Large intestine (tissue), 12 donors: ENCODE measurements at places on chromosomes 16 and 17.

- DNase-seq: no peak
These were observed 190.9 kb downstream of the RAB11FIP4 start for GRCh38 chr17:31582151-31582907.

DNA sequence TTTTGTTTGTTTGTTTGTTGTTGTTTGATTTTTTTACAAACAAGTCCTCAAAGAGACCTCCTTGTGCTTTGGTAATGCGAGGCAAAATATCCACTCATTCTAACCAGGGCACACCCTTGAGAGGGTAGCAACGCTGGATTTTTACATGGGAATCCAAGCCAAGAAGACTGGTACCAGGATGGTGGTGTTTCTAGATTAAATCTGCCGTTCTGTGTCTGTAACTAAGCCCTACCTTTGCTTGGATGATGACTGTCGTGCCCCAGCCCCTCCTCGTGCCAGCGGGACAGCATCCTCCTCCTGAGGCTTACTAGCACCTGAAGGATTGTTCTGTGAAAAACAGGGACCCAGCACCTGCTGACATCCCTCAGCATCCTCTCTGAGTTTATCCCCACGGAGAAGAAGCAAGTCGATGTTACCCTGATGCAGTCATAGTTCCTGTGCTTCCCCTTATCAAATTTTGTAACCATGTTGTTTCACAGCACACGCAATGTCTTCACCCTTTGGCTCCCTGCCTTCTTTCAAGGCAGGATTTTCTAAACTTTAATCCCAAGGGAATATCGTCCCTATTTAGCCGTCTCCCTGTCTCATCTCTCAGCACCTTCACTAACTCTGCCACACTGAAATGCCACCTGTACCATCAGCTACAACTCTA, 5.1 kb upstream of the HSBP1 start:
- DNase-seq: no peak

DNA sequence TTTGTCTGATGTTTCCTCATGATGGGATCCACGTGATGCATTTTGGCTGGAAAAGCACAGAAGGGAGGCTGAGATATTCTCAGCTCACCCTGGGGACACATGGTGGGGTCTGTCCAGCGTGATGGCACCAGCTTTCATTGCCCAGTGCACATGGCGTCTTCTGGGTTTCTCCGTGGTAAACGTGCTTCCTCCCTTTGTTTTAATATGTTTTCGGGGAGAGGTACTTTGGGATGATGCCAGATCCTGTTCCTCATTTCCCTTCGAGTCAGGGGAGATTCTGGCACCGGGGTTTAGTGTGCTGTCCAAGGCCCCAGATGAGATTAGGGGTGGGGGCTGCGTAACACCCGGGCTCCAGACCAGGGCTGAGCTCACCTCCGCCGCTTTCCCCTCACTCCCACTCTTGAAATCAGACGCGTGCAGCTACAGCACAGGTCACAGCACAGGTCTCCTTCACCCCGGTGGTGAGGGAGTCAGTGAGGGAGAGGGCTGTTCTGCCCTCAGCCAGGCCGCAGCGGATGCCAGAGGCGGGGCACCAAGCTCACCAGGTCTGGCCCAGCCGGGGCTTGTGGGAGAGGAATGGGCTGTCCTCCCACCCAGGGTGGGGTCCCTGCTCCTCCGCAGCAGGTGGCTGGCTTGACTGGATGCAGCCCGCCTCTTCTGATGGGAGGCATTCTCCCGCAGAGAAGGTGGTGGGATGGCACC, 33.9 kb downstream of the COX4I1 start:
- DNase-seq: no peak

DNA sequence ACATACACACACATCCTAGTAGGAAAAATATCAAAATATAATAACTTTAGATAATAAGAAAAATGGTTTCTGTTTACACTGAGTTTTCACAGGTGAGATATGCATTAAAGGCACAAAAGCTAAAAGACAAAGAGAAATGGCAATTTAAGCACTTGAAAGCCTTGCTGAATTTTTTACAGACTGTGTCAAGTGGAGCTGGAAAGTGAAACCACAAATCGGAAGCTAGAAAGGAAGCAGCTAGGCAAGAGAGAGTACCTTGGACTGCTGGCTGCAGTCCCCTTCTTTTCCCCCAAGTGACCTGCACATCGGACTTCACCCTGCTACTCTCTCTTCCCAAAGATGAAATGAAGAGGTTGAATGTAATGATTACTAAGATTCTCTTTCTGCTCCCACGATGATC, 135.1 kb downstream of the CDH13 start:
- peak; percentile 59 for DNase-seq

DNA sequence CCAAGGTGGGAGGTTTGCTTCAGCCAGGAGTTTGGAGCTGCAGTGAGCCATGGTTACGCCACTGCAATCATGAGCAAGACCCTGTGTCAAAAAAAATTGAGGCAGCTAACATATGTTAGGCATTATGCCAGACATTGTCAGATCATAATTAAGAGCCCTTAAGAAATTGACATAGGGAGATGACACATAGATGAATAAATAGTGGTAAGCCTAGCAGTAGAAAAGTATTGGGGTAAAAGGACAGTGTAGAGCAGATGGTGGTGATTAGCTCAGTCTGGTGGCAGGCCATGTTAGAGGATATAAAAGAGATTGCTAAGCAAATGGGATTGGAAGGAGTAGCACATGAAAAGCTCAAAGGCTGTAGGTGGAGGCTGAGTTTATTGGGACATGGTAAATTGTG, 22.6 kb downstream of the SRCAP start:
- DNase-seq: no peak

- DNase-seq: peak; percentile 68
These were observed 30.2 kb upstream of the ABCC3 start for GRCh38 chr17:50604513-50604912.

GRCh38 chr17:57207396-57207795, 48.9 kb upstream of the MSI2 start:
- DNase-seq: no peak

GRCh38 chr17:28744972-28745785, 1.4 kb downstream of the TRAF4 start:
- peak; percentile 76 for DNase-seq

GRCh38 chr17:15404106-15405057, 63.0 kb upstream of the TEKT3 start:
- DNase-seq: no peak

DNA sequence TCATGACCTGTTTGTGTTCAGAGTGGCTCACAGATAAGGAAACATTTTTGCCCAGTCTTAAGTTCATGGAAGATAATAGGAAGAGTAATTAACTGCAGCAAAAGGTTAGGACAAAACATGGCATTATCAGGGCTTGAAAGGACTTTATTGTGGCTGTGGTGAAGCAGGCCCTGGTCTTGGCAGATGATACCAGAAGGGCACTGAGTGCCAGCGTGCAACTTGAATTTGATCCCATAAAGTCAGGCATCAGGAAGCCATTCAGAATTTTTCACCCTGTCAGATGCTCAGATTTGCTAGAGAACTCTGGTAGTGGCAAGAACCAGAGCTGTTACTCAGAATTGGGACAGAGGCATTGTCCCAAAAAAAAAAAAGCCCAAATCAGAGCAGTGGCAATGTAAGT, 11.2 kb upstream of the COG7 start:
- no peak for DNase-seq

GRCh38 chr17:57572062-57572461, 173.0 kb downstream of the CCDC182 start:
- DNase-seq: no peak

DNA sequence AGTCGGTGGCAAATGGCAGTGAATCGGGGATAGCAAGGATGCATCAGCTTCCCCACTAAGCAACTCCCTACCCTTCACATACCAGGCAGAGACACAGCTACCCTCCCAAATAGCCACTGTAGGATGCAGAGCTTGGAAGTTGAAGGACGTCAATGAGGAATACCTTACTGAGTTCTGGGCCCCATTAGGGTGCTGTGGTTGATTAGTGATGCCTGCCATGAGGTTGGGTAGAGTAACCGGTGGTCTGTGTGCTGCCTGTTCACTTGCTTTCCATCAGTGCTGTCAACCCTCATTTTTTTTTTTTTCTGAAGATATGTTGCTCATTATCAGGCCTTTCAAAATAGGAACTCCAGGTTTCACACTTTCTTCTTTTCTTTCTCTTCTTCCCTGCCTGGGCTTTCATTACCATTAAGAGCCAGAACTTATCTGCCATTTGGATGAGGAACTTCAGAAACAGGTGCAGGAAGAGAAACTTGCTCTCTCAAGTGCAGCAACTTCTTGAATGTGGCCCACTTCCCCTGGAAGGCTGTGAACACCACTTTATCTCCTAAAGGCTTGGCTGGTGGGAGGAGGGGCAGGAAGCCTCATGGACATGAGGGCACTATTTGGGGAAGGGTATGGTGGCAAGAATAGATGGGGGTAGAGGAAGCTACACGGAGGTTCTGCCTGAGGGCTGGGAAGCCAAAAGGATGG, 183.5 kb downstream of the NTN1 start:
- DNase-seq: no peak

DNA sequence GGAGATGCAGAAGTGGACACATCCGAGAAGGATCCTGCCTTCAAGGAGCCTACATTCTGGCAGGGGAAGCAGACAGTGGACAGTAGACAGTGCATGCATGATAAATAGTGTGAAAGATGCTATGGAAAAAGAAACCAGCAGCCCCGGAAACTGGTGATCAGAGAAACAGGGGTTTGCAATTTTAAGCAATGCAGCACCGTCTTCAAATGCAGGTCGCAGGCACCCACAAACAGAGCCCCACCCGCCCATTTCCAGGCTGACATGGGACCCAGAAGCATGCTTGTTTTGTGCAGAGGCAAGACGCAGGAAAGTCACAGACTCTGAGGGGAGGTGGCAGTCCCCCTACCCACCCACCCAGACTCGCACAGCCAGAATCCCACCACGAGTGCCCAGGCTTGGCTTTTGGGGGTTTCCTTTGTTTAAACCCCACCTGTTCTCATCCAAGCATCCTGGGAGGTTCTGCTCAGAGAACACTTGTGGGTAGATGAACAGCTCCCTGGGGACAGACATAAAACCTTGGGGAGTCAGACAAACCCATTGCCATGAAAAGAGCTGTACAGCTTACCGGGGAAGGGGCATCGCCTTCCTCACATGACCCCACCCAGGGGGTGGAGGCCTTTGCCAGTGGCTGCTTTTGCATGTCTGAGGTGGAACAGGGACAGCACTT, 114.3 kb downstream of the MGAT5B start:
- DNase-seq: no peak

- peak; percentile 98 for DNase-seq
These were observed 26.5 kb downstream of the TMEM98 start for GRCh38 chr17:32954477-32954876.

DNA sequence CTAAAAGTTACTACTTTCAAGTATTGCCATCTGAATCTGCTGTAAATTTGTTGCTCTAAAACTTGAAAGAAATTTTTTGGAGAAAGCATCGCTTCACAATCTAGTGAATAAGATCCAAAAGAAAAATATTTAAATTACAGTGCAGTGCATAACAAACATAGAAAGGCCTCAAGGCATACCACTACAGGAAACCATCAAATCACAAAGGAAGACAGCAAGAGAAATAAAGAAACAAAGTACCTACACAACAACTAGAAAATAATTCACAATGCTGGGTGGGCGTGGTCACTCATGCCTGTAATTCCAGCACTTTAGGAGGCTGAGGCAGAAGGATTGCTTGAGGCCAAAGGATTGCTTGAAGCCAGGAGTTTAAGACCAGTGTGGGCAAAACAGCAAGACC, 104.9 kb downstream of the BRIP1 start:
- no peak for DNase-seq

DNA sequence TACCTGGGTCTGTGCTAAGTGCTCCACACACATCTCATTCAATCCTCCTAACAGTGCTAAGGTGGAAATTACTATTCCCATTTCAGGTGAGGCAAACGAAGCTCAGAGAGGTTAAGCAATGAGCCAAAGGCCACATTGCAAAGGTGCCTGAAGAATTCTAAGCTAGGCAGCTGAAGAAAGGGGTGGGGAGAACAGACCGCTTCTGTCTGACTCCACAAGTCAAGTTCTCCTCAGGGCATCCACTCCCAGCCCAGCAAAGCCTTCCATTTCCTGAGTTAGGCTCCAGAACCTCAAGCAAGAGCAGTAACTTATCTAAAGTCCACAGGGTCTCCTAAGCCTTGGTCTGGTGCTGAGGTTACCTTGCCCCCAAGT, 27.0 kb upstream of the MRPS23 start:
- no peak for DNase-seq

DNA sequence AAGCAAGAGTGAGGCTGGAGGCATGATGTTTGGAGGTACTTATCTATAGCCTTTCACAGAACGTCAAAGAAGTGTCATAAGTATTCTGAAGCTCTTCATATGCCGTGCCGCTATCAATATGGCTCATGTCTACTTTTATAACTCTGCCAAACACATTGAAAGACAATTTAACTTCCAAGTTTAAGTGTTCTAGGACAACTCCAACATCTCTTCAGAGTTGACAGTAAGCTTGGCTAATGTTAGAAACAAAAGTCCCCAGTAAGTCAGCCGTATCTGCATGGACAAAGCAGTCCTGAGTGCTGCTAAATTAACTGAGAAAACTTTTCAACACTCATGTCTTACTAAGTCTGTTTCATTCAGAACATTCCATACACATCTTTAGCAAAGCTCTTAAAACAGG, 32.2 kb downstream of the GRB2 start:
- no peak for DNase-seq

GRCh38 chr16:17566656-17567450, 96.1 kb upstream of the XYLT1 start:
- DNase-seq: no peak

DNA sequence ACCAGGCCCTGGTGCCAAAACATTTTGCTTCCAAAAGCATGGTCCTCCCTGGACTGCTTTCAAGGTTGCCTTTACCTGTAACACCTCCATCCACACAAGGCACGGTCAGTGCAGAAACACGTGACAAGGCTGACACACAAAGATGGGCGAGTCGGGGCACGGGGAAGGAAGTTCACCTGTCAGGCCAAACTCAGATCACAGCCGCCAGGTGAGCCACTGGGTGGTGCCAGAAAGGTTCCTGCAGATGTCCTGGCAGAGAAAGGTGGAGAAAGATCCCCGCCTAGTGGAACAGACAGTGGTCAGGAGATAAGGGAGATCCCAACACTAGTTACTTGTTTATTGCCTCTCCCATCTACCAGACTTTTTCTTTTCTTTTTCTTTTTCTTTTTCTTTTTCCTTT, 155.3 kb downstream of the AIPL1 start:
- no peak for DNase-seq

- DNase-seq: no peak
These were observed 51.2 kb upstream of the MTMR4 start for GRCh38 chr17:58565389-58566311.

GRCh38 chr17:66605541-66605940, 229.4 kb upstream of the CACNG5 start:
- no peak for DNase-seq

DNA sequence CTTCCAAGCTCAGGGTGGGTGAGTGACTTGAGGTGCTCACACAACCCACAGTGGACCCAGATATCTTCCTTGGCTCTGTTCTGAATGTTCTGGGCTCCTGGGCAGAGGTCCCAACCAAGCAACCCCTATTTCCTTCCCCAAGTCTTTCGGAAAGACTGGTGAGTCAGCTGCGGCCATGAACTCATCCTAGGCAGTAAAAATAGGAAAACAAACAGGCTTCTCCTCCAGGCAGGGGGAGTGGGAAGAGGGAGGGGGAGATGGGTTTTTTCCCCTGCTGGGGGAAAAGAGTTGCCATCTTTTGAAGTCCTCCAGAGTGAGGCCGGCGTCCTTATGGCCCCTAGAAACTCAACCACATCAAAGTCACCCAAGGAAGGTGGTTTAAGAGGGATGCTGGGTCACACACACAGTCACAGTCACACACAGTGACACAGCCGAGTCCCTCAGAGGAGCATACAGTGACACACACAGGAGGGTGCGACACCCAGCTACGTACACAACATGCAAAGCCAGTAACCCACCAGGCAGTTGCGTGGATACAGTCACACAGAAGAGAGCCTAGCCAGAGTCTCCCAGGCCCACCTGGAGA, 16.0 kb upstream of the DLX4 start:
- DNase-seq: no peak

GRCh38 chr16:66656547-66656946, 40.0 kb downstream of the CMTM4 start:
- no peak for DNase-seq
